Activated T-helper 2 cell treated with anti-CD3 and anti-CD28 coated beads, Interferon-gamma antibody, Interleukin-2, Interleukin-4, amounts not matched to agents 10 μg/mL and 5 μg/mL and 100 μg/mL, durations not matched to agents 14 hours and 24 hours and 36 hours (primary cell): ENCODE measurements at places on chromosomes 3 and 15.
A peak's percentile ranks its signal among the peaks of the same experiment; 100 is the strongest.

DNA sequence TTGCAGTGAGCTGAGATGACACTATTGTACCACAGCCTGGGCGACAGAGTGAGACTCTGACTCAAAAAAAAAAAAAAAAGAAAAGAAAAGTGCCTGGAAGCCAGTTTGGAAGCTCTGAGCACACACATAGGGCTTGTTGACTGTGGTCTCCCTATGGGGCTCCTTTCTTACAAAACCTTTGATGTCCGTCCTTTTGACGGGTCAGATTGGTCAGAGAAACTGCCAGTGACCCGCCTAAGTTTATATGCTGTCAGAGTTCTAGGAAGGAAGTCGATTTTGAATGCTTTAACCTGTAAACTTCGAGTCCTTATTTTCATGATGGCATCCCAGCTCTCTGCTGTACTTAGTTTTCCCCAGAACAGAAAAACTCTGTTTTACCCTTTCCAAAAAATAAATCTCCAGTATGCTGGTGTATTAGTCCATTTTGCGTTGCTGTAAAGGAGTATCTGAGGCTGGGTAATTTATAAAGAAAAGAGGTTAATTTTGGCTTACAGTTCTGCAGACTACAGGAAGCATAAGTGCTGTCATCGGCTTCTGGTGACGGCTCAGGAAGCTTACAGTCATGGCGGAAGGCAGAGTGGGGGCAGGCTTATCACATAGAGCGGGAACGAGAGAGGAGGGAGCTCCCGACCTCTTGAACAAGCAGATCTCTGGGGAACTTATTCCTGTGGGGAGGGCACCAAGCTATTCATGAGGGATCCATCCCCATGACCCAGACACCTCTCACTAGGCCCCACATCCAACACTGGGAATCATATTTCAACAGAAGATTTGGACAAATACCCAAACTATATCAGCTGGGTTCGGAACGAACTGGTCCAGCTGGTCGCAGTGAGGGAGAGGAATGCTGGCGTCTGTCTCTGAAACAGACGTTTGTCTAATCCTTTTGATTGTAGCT is 72.3 kb downstream of the LMLN start:
- DNase-seq, result no peak

DNA sequence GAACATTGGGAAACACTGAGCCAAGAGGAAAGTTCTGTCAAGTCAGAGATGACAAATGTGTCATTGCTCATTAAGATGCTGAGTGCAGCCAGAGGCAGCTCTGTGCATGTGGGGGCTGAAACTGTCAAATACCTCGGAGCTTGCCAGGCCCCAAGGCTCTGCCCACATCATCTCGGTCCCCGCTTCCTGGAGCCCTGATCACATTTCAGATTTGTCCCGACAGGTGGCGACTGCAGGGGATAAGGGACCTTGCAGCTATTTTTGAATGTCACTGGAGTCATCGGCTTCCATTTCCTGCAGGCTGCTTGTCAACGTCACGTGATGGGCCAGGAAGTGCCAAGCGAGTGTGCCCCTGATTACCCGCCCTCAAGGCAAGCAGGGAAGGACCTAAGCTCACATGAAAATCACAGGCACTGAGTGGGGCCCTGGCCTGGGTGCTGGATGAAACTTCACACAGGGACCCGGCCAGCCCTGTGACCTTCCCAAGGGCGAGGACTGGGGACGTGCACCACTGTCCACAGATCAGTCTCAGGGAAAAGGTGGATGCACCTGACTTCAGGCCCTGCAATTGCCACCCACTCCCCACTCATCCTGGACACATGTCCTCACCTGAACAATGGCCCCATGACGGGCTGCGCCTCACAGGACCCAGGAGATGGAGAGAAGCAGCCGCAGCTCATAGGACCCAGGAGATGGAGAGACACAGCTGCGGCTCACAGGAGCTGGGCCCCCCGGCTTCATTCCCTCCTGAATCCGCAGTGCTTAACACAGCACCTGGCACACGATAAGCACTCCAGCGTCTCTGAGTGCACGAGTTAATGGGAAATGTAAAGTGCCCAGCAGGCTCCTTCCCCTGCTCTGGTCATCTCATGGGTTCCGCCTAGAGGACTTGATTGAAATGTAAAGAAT is 73.4 kb downstream of the NUP210 start:
- DNase-seq, result peak; percentile 65

DNA sequence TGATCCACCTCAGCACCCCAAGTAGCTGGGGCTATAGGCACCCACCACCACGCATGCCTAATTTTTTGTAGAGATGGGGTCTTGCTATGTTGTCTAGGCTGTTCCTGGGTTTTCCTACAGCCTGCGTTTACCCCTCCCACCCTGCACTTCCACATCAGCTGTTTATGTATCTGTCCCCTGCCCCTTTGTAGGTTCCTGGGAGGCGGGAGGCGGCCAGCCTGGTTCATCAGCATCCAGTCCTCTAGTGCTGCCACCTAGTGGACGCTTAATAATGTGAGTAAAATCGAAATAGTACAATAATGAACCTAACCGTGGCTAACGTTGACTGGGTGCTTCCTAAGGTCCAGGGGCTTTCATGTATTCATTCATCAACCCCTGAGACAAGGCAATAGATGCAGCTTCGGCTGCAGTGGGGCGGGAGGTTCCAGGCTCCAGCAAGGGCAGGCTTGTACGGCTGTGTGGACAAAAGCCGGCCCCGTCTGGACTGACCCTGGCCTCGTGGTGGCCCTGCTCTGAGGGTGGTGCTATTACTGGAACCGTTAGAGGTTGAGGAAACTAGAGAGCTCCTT is 1.2 kb upstream of the LCTL start:
- DNase-seq, result peak; percentile 32

DNA sequence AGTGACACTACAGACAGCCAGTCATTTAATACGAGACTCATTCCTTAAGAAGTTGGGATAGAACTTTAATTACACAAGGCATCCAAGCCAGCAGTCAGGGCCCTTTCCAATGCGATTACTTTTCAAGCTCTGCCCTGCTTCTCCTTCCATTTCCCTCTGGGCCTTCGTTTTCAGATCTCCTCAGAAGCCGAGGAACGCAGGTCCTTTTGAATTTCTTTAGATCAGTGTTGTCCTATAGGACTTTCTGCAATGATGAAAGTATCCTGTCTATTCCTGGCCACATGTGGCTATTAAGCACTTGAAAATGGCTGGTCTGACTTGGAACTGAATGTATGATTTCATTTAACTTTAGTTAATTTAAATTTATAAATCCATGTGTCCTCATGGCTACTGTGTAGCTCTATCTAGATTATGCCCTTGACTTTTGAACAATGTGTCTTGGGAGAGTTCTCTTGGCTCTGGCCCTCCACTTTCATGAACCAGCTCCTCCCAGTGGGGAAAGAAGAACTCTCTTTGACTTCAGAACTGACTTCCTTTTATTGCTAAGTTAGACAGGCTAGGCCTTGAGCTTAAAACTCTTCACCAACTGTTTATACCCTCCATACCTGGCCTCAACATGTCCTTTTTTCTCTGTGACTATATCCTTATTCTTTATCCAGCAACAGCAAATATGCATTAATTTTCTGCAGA is 22.6 kb downstream of the TGFBR2 start:
- DNase-seq, result no peak

DNA sequence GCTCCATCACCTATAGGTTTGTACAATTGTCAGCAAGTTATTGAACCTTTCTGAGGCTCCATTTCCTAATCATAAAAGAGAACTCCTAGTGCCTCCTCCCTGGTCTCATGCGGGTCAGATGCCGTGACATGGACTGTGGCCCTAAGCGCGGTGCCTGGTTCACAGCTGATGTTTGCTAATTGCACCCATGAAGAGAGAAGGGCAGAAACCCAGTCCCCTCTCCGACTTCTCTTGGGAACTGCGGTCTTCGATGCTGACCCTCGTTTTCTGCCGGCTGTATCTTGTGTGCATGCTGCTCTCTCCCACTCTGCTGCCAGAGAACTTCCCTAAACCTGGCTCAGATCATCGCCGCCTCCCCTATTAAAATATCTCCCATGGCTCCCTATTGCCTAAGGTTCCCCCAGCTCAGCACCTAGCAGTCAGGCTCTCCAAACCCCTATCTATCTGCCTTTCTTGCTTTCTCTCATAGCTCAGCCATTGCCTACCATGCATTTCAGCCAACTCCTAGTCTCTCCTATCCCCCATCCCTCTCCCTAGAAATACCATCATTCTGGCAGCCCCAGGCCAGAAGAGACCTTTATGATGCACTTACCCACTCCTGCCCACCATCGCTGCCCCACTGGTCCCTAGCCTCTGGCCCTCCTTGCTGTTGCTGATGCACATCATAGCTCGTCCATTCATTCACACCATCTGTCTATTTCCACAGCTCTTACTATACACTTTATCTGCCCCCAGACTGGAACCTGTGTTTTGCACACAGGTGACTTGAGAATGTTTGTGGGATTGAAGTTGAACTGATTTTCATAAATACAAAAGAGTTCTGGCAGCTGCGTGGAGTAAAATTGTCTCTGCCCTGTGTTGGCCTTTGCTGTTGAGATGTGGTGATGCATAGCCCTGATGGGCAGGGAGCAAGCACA is 6.6 kb downstream of the ISG20 start:
- no peak for DNase-seq

DNA sequence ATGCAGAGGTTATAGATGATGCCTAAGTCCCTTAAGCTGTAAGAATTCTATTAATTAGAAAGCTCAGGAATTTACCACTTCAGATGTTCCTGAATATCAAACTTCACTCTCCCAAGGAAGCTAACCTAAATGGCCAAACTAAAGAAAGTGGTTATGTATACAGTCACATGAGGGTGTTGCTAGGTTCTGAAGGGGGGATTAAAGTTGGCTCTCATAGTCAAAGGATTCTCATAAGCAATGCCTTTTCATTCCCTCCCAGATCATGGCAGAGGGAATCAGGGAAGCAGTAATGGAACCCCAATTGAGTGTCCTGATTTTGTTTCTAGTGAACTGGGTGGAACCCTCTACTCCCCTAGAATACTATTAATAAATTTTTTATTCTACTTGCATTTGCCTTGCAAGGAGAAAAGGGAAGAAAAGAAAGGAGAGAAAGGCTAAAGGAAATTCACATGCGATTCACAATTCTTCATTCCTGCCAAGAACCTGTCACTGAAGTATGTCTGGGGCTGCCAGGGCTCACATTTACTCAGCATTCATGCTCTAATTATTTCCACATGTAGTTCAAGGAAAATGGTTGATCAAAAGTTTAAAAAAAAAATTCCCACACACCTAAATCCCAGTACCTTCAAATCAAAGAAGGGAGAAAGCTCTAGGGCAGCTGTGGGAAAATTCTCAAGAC is 25.1 kb downstream of the FSTL1 start:
- DNase-seq, result no peak

- DNase-seq, result no peak
Measured at GRCh38 chr15:43483297-43484128, 9.4 kb downstream of the TP53BP1 start.

- DNase-seq, result no peak
Measured at GRCh38 chr15:73982222-73982962, 9.7 kb downstream of the STOML1 start.

- DNase-seq, result no peak
Measured at GRCh38 chr3:71851878-71852277, 66.9 kb upstream of the PROK2 start.

GRCh38 chr3:24086617-24087404 is 141.7 kb downstream of the NR1D2 start:
- no peak for DNase-seq

DNA sequence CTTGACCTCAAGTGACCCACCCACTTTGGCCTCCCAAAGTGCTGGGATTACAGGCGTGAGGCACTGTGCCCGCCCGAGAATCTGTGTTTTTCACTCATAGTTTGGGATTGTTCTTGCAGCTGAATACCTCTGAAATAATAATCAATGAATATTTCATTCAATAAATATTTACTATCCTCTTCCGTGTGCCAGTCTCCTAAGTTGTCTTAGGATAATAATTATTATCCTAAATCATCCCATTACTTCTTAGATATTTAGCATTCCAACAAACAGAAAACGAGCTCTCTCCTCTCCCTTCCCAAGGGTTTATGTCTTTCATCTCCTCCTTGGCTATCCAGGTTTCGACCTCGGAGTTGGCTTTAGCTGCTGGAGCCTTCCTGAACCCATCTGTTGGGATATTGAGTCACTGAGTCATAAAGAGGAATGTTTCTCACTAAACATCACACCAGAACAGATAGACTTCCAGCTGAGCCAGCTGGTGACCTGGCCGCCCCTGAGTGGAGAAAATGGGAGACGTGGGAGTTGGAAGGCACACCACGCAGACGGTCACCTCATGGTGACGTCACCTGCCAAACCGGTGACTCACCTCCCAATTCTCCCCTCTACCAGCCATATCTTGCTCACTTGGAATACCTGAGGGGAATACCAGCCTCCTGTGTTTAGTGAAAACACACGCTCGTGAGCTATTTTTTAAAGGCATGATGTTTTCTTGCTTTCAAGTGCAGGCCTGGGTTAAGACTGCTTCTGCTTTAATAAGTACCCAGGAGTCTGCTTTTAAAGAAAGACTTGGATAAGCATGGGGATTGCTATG is 43.9 kb downstream of the BHLHE40 start:
- DNase-seq, result no peak

DNA sequence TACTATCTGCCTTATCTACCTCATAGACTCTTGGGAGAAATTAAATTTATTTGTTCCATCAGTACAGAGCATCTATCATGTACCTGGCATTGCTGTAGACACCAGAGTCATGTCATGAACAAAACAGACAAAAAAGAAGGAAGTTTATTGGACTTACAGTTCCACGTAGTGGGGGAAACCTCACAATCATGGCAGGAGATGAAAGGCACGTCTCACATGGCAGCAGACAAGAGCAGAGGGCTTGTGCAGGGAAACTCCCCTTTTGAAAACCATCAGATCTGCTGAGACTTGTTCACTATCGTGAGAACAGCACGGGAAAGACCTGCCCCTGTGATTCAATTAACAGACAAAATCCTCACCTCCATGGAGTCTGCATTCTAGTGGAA is 25.6 kb upstream of the ACAP2 start:
- no peak for DNase-seq

- no peak for DNase-seq
Measured at GRCh38 chr3:4471907-4472306, 4.8 kb upstream of the SUMF1 start.

GRCh38 chr3:172467170-172467824 is 19.0 kb upstream of the GHSR start:
- no peak for DNase-seq

GRCh38 chr3:192957441-192958021 is 39.9 kb upstream of the MB21D2 start:
- no peak for DNase-seq

DNA sequence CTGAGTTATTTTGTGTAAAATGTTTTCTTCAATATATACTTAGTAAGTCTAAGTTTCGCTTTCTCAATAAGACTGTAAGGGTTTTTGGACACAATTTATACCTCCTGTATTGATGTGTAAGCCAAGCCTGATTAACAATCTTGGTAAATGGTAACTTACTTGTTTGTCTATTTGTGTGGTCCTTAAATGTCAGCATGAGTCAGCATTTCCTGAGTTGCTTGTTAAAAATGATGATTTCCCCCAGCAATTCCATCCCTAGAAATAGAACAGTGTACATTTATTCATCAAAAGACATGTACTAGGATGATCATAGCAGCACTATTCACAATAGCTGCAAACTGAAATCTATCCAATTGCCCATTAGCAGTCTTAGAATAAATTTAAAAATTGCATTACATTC is 53.4 kb upstream of the LRIG1 start:
- no peak for DNase-seq

GRCh38 chr3:185733980-185734724 is 90.7 kb downstream of the IGF2BP2 start:
- DNase-seq, result no peak

- no peak for DNase-seq
Measured at GRCh38 chr3:81859524-81859923, 98.1 kb upstream of the GBE1 start.
